ENCODE measurements at places on chromosomes 4 and X.

DNA sequence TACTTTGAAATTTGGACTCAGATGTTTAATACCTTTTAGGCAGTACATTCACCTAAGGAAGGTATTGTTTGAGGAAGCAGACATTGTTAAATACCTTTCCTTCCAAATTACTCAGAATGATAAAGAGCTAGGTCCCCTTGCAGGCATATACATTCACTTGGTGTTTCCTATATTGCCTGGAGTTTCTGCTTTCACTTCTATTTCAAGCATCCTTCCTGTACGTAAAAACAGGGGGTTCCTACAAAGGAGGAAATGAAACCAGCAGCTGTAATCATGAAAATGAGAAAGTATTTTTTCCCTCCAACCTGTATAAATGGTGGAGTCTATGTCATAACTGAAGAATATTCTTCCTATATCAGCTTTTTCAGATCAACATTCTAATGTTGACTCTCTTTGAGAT, 90.4 kb upstream of the RASGEF1B start:
- H3K27ac ChIP-seq = no peak overlapping the region
- no peaks in the 10 kb centered on the region for H3K27me3 ChIP-seq
- no peaks in the 10 kb centered on the region for H3K36me3 ChIP-seq
- no peak overlapping the region for H3K4me3 ChIP-seq

GRCh38 chrX:110066488-110067225, 63.7 kb downstream of the TMEM164 start:
- no peaks in the 10 kb centered on the region for H3K36me3 ChIP-seq
- no peak overlapping the region for H3K4me3 ChIP-seq
- no peak for DNase-seq
- H3K27me3 ChIP-seq = no peaks in the 10 kb centered on the region
- H3K4me1 ChIP-seq = no peaks in the 10 kb centered on the region

DNA sequence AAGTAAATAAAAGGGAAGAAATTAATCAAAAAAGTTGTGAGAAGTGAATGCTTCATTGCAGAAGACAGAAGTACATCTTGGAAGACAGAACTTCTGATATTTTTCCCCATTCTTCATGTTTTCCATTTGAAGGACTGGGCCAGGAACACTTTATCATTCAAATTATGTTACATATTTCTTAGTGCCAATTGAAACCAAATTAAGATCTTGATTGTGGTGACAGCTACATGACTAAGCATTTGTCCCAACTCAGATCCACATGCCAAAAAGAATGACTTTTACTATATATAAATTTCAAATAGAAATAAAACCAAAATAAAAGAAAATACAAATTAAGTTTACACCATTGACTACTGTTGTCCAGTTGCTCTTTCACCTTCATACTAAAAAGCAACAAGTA, 14.0 kb upstream of the FGF5 start:
- peaks cover 16% of the 10 kb centered on the region for H3K27me3 ChIP-seq
- H3K36me3 ChIP-seq = no peaks in the 10 kb centered on the region
- H3K27ac ChIP-seq = no peak overlapping the region
- H3K4me3 ChIP-seq = no peak overlapping the region

- no peak for DNase-seq
- H3K4me3 ChIP-seq = no peak overlapping the region
- H3K4me1 ChIP-seq = peaks cover 8% of the 10 kb centered on the region
Observed at GRCh38 chr4:88729146-88729760, 31.6 kb upstream of the NAP1L5 start.

GRCh38 chrX:23662187-23662586, 5.1 kb upstream of the PRDX4 start:
- no peak overlapping the region for H3K4me3 ChIP-seq
- no peaks in the 10 kb centered on the region for H3K36me3 ChIP-seq
- no peaks in the 10 kb centered on the region for H3K27me3 ChIP-seq
- no peaks in the 10 kb centered on the region for H3K4me1 ChIP-seq

Data from upper lobe of right lung (tissue), 1 donor.